ENCODE measurements at places on chromosomes 16 and 17. TPM values are rescaled to one million over a fixed set of nuclear protein-coding genes. Genes with fewer than 3 reads are reported as not detected.

GRCh38 chr17:47159315-47159714 is 29.8 kb downstream of the CDC27 start:
- H3K27me3 ChIP-seq = no peaks in the 10 kb centered on the region
- no peak for DNase-seq
- H3K4me3 ChIP-seq = no peak overlapping the region
- H3K27ac ChIP-seq = no peak overlapping the region
- H3K4me1 ChIP-seq = no peaks in the 10 kb centered on the region
- H3K36me3 ChIP-seq = peaks cover 31% of the 10 kb centered on the region

The MMP15 gene
- 38.5 TPM for total RNA-seq

GRCh38 chr16:12753203-12754023 is 50.3 kb downstream of the CPPED1 start:
- H3K4me3 ChIP-seq = no peak overlapping the region
- no peaks in the 10 kb centered on the region for H3K4me1 ChIP-seq
- no peaks in the 10 kb centered on the region for H3K27me3 ChIP-seq
- no peaks in the 10 kb centered on the region for H3K36me3 ChIP-seq
- no peak overlapping the region for H3K27ac ChIP-seq

The MAPT gene
- total RNA-seq = 37.5 TPM

DNA sequence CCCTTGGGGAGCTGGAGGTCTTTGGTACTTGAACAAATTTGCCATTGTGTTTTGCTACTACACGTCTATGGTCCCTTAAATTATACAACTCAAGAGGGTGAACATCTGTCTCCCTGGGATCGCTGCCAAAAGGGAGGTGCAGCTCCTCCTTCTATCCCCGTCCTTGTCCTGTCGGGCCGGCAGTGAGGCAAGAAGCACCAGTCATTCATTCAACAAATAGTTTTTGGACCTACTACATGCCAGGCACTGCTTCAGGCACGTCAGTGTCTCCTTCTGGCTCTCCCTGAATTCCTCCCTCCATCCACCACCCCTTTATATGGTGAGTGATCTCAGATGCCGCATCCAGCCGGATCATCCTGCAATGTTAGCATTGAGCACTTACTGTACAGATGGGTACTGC is 2.2 kb upstream of the RPL38 start:
- peaks cover 10% of the 10 kb centered on the region for H3K27me3 ChIP-seq
- H3K4me3 ChIP-seq = no peak overlapping the region
- H3K4me1 ChIP-seq = peaks cover 31% of the 10 kb centered on the region
- H3K27ac ChIP-seq = no peak overlapping the region
- DNase-seq = no peak

- no peak overlapping the region for H3K27ac ChIP-seq
- no peaks in the 10 kb centered on the region for H3K27me3 ChIP-seq
- H3K4me3 ChIP-seq = no peak overlapping the region
- H3K4me1 ChIP-seq = no peaks in the 10 kb centered on the region
- peaks cover 41% of the 10 kb centered on the region for H3K36me3 ChIP-seq
Measured at GRCh38 chr17:16040710-16041251, 41.2 kb downstream of the TTC19 start.

The TSPAN10 gene
- 2.3 TPM for total RNA-seq

The SECTM1 gene
- total RNA-seq = 6.8 TPM

GRCh38 chr16:75231570-75231969 is 12.8 kb downstream of the CTRB1 start:
- peaks cover 13% of the 10 kb centered on the region for H3K4me1 ChIP-seq
- H3K27me3 ChIP-seq = no peaks in the 10 kb centered on the region
- DNase-seq = no peak
- peaks cover 15% of the 10 kb centered on the region for H3K36me3 ChIP-seq
- H3K27ac ChIP-seq = no peak overlapping the region
- H3K4me3 ChIP-seq = no peak overlapping the region

- H3K36me3 ChIP-seq = no peaks in the 10 kb centered on the region
- no peak overlapping the region for H3K27ac ChIP-seq
- DNase-seq = no peak
- no peaks in the 10 kb centered on the region for H3K27me3 ChIP-seq
- H3K4me1 ChIP-seq = no peaks in the 10 kb centered on the region
- no peak overlapping the region for H3K4me3 ChIP-seq
Measured at GRCh38 chr16:72357910-72358309, 186.0 kb upstream of the PMFBP1 start.

The WNT9B gene
- not detected for total RNA-seq
